ENCODE measurements at places on chromosomes 7 and 10.

- DNase-seq, result no peak
These were observed 268.9 kb downstream of the SLC25A13 start for GRCh38 chr7:96052860-96053470.

DNA sequence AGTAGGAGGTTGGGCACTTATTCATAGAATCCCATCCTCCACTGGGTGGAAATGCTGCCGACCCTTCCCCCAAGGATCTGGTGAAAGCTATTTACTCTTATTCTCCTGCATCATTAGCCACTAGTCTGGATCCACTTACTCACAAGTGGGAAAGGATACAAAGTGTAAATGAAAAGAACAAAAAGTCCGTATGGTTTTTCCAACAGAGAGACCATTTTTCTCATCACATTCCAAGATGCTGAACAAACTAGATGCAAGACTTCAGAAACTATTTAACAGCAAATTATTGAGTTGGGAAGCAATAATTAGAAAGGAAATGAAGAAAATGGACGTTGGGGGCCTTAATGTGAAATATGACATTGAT is 242.4 kb upstream of the GLI3 start:
- DNase-seq, result no peak

- no peak for DNase-seq
These were observed 628.8 kb downstream of the SUGCT start for GRCh38 chr7:40763319-40764287.

- no peak for DNase-seq
These were observed 26.2 kb downstream of the IKZF1 start for GRCh38 chr7:50330696-50331095.

GRCh38 chr7:71238581-71239295 is 106.8 kb downstream of the GALNT17 start:
- DNase-seq, result no peak

- DNase-seq, result no peak
These were observed 44.6 kb upstream of the RSBN1L start for GRCh38 chr7:77651575-77652162.

DNA sequence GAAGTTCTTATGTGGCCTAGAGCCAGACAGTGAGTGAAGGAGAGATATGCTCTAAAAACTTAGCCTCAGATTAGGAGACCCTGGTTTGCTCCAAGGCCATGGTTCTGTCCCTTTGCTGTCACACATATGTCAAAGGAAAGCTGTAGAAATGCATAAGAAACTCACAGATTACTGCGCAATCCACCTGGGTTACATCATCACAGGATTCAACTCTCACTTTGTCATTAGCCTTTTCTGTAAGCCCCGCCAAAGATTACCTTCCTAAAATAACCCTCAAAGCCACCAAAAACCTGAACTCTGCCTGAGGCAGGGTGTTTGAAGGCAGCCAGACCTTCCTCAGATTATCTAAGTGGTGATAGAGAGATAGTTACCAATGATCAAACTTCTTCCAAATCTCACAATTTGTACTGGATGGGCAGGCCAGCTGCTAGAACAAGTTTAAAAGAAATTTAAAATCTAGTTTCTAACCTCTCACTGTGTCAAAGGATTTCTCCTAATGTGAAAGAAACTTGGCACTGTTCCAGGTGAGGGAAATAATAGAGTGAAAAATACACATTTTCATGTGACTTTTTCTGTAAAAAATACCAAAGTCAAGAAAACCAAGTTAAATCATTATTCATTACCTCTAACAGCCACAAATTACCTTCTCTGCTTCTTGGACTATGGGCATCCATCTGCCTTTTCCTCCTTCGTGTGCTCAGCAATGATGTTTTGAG is 567.2 kb downstream of the SUGCT start:
- no peak for DNase-seq

- DNase-seq, result no peak
These were observed 157.1 kb downstream of the GATA3 start for GRCh38 chr10:8211631-8212030.

GRCh38 chr7:19215412-19215811 is 70.2 kb upstream of the FERD3L start:
- DNase-seq, result no peak

DNA sequence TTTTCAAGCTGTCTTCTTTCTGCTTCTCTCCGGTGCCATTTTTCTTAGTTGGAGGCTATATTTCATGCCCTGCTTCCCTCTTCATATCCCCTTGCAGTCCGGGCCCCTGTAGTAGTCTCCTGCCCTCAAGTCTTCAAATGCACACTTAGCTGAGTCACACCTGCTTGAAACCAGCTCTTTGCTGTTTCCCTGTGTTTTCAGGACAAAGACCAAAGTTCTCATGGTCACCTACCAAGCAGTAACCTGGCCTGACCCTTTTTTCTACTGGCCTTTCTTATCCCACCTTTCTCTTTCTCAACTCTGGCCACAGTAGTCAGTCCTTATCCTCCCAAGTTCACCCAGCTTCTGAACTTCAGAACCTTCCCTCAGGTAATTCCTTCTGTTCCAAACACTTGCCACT is 28.5 kb downstream of the GLUD1 start:
- no peak for DNase-seq

GRCh38 chr7:8923164-8923806 is 489.9 kb downstream of the NXPH1 start:
- DNase-seq, result no peak

- no peak for DNase-seq
These were observed 1.3 kb downstream of the MOSPD3 start for GRCh38 chr7:100613412-100614175.

GRCh38 chr10:625751-626711 is 63.4 kb downstream of the DIP2C start:
- DNase-seq, result no peak

DNA sequence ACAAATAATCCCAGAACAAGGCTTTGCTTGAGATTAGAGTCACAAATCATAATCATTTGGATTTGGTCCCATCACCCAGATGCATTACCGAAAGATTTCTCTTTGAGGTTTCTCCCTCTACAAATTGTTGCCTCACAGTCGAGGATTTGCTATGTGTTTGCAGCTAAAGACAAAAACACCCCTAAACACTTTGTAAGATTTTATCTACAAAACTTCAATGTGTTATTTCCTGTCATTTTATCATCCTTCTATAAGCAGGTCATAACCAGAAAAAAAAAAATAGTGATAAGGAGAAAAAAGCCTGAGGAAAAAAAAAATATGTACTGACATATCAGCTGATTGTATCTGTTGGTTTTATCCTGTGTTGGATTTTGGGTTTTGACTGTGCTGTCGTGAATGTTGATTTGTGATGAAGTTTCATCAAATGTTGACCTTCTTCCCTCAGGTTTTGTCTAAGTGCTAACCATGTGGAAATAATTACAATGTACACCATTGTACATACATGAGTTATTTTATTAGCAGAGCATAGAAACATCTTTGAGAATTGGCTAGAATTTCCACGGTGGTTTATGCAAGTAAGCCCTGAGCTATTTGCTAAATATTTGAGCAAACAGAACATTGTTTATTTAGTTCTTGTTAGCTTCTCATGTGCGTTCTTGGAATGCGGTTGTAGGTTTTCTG is 274.4 kb downstream of the NEBL start:
- DNase-seq, result no peak
